ENCODE measurements at places on chromosomes 7 and 10.

GRCh38 chr10:128738386-128738915 lies 612.2 kb upstream of the MKI67 start:
- DNase-seq: no peak

GRCh38 chr10:22323538-22324305 lies 2.8 kb downstream of the BMI1 start:
- no peak for DNase-seq

DNA sequence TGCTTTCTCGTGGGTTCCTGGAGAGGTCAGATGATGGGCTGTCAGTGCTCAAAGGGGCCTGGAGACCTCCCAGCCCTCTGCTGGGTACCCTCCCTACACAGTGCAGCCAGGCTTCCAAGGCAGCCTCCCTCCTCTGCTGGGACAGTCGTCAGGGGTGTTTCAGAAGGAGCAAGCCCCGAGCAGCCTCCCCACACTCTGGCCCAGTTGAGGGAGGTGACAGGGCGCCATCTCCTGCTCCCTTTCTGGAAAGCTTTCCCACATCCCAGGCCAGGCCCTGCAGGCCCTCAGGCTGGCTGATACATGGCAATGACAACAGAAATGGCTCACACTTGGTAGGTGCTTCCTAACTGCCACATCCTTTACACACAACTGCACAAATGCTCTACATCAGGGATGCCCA lies 32.1 kb downstream of the KCNMA1 start:
- no peak for DNase-seq

DNA sequence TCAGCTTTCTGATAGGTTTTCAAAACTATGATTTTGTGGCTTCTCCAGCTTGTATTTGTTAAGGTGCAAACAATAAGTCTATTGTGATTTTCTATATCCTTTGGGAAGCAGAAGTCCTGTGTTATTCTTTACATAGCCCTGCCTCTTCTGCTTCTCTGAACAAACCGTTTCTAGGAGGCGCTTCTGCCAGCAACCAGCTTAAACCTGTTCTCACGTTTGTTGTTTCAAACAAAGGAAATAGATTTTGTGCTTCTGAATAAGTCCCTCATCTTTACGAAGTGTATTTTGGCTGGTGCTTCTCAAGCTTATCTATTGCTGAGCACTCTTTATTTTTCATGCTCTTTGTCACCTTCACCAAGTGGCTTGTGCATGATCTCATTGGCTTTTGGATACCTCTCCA lies 61.0 kb downstream of the VTI1A start:
- DNase-seq: no peak

GRCh38 chr7:105127179-105127578 lies 113.2 kb downstream of the KMT2E start:
- DNase-seq: no peak
